ENCODE measurements at places on chromosomes 4 and X.

- DNase-seq = no peak
Observed at GRCh38 chr4:40747207-40747835, 2.4 kb upstream of the NSUN7 start.

DNA sequence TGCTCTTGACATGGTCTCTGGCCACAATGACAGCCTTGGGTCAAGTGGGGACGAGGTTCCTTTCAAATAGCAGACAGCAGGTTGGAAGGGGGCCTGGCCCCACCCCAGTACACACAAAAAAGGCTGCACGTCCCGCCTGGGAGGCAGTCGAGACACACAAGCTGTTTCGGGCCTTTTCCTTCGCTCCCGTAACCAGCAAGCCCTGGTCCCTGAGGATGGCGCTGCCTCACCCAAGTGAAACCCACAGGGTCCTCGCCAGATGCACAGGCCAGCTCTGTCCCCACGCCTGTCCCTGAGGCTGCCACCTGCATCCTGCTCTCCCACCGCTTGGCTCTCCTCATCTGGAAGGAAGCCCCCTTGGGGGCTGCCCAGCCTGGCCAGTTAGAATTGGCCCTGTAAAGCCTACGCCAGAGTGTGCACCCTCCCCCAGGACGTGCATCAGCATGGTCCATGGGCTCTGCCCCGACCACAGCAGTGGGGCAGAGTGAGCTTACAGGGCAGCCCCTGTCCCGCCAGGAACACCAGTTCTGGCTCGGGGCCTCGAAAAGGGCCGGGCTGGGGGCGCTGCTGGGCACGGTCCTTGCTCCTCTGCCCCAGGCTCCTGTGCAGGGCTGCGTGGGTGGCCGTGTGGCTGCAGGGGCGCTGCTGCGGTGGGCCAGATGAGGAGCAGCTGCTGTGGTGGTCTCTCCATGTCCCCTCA, 2.0 kb downstream of the CPLX1 start:
- DNase-seq = no peak

DNA sequence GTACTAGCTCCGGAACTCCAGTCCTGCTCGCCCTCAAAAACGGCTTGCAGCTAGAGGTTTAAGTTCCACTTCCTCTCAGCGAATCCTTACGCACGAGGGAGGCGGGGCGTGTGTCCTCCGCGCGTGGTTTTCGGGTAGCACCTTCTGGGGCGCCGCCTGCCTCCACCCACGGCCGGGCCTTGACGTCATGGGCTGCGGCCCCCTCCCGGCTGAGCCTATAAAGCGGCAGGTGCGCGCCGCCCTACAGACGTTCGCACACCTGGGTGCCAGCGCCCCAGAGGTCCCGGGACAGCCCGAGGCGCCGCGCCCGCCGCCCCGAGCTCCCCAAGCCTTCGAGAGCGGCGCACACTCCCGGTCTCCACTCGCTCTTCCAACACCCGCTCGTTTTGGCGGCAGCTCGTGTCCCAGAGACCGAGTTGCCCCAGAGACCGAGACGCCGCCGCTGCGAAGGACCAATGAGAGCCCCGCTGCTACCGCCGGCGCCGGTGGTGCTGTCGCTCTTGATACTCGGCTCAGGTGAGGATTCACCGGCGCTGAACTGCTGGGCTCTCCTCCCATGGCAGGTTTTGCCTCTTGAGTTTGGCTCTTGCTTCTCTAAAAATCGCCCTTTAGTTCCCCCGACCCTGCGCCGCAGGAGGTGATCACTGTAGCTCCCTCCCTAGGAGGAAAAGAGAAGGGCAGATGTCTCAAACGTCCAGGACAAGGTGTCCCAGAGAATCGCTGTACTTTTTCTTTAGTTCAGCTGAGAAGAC, at the start of gene AREG:
Gene AREG, plus strand, starts transcription at position 246 of the 752 bp plus-strand sequence. Its CDS starts 210 bp downstream, at position 456.
- peak; percentile 74 for DNase-seq

- DNase-seq = peak; percentile 0
Observed at GRCh38 chrX:136304493-136304892, 3.7 kb downstream of the ADGRG4 start.

DNA sequence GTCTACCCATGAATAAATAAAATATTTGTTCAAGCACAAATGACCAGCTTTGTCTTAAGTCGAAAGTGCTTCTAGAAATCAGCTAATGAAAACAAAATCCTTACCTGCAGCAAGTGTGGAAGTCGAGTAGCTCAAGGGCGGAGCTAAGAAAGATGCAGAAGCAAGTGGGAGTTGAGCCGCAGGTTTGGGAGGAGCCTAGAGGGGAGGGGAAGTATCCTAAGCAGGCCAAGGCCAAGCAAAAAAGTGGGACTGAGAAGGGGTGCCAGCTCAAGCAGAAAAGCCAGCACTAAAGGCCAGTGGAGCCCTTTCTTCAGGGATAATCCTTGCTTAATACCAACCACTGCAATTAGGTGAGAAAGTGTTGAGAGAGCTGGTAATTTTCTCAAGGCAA, 60.8 kb downstream of the DLG3 start:
- DNase-seq = no peak
